ENCODE measurements at places on chromosomes 5 and 9.

- DNase-seq = no peak
These were observed 48.0 kb downstream of the IPO11 start for GRCh38 chr5:62460578-62460983.

GRCh38 chr9:119810645-119811429 is 441.6 kb upstream of the BRINP1 start:
- DNase-seq = no peak

GRCh38 chr9:119298076-119298853 is 71.0 kb downstream of the BRINP1 start:
- no peak for DNase-seq

DNA sequence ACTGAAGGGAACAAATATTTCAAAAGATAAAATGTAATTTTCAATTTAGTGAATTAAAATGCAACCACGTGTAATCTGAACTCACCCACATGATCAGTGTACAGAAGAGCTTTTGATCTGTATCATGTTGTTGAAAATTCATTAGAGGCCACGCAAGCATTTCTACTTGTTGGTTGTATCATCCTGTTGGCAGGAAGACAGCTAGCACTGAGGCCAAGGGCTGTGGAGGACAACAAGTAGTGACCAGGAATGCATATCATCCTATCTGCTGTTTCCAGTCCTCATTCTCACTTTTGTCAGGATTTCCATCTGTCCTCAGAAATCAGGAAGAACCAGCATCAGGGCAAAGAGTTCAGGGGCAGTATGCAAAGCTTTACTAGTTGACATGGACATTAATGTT is 29.9 kb upstream of the CKS2 start:
- DNase-seq = no peak

DNA sequence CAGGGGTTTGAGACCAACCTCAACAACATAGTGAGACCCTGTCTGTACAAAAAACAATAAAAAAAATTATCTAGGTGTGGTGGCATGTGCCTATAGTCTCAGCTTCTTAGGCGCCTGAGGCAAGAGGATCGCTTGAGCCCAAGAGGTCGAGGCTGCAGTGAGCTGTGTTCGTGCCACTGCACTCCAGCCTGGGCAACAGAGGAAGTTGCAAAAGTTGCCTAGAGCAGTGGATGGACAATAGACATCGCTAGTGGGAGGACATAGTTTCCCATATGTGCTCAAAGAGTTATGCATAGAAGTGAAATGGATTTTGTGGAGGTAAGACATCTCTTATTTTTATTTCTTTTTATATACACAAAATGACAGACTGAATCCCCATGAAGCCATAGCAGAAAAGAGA is 19.0 kb downstream of the HNRNPK start:
- DNase-seq = no peak

GRCh38 chr5:158410976-158411375 is 552.0 kb upstream of the CLINT1 start:
- DNase-seq = no peak

GRCh38 chr5:84589926-84590325 is 205.2 kb upstream of the EDIL3 start:
- no peak for DNase-seq

GRCh38 chr5:86971034-86971571 is 296.6 kb upstream of the RASA1 start:
- no peak for DNase-seq

GRCh38 chr5:40052808-40053207 is 626.9 kb upstream of the PTGER4 start:
- no peak for DNase-seq

GRCh38 chr9:106038266-106039001 is 344.1 kb downstream of the TMEM38B start:
- no peak for DNase-seq

DNA sequence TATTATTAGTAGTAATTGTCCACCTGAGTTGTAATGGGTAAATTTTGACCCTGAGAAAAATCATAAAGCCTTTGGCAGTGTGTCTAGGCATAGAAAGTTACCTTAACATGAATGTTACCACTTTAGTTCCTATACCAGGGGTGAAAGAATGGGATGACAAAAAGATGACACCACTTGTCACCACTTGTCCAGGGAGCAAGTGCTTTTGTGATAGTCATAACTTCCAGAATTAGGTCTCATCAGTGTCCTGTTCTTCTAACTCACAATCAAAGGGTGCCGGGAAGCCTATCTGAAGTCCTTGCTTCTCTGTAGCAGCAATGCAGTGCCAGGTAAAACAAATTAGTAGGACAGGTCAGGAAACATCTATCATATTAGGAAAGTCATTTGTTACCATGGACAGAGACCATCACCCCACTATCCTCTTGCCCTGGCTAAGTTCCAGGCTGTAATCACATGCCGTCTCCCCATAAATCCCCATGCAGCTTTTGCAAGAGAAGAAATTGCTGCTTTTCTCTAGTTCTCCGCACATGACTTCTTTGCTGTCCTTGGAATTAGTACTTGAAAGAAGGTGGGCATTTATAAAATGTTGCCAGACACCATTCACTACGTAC is 156.5 kb upstream of the SGCD start:
- no peak for DNase-seq

DNA sequence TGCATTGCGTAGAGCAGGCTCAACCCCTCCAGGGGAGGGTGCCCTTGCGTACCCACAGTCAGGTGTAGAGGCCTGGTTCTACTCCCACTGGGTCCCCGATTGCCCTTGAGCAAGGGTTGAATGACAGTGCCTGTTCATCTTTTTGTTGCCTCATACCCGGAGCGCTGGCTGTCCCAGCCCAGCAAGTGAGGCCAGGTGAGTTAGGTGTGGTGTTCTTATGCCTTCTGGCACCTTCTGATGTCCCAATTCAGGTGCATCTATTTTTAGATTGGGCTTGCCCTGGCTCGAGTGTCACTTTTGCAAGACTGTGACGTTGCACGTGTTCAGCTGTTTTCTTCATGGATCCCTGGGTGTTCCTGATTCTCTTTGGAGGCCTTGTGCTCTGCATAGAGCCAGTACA is 257.8 kb downstream of the GOLPH3 start:
- no peak for DNase-seq

Measured in activated CD8-positive, alpha-beta T cell treated with anti-CD3 and anti-CD28 coated beads for 36 hours (primary cell).